ENCODE measurements at places on chromosomes 7 and 10. TPM values are rescaled to one million over a fixed set of nuclear protein-coding genes. Genes with fewer than 3 reads are reported as not detected.

TAS2R3 gene
- total RNA-seq: not detected

STRIP2 gene
- 6.5 TPM for total RNA-seq

LRRN3 gene
- 0.04 TPM for total RNA-seq

MEIG1 gene
- total RNA-seq: 0.80 TPM

GJC3 gene
- total RNA-seq: 0.12 TPM

BAIAP2L1 gene
- total RNA-seq: 45.8 TPM

KAZALD1 gene
- 3.0 TPM for total RNA-seq

Data from A549 treated with Mapracorat at 1 μM for 4 hours (cell line).